ENCODE measurements at places on chromosomes 1 and 21.

DNA sequence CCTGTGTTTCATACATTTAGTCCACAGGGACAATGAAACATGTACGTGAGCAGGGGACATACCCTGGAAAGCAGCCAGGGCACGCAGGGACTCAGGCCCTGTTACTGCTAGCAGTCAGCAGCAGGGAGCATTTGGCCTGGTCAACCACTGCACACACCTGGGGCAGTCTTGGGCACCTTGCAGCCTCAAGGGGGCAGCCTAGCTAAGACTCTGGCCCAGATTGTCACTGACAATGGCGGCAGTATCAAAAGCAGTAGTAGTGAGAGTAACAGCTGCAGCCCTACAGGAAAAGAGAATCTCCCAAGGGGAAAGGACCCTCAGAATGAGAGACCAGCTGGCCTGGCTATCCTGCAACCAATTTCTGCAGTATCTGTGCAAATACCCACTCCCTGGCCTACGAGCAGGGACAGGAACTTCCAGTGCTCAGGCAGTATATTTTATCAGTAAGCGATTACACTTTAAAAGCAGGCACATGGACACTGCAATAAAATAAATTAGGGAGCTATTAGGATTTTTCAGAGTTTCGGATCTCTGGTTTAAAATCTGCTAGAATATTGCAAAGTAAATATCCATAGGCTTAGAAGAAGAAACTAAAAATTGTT, 475.6 kb downstream of the LTN1 start:
- peak; percentile 64 for DNase-seq

- no peak for DNase-seq
Observed at GRCh38 chr21:45726438-45726837, 82.9 kb downstream of the PCBP3 start.

DNA sequence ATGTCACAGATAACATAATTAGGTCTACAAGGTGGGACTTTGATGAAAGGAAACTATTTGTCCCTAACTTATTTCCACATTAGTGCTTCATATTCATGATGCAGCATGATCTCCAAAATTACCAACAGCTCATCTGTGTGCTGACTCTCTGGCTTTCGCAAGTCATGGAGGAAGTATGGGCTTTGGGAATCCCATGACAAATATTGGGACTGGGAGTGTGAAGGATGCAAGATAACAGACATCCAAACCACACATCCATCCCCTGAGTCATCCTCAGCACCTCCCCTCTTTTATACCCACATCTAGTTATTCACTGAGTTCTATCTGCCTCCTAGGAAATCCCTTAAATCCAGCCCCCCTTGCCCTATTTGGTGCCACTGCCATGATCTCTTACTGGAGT, 102.8 kb upstream of the COL24A1 start:
- no peak for DNase-seq

GRCh38 chr1:179973198-179974110, 18.8 kb downstream of the CEP350 start:
- peak; percentile 15 for DNase-seq

GRCh38 chr1:18556364-18556763, 74.3 kb upstream of the PAX7 start:
- no peak for DNase-seq

- no peak for DNase-seq
Observed at GRCh38 chr1:216866714-216867113, 143.5 kb upstream of the ESRRG start.

Data from erythroblast (primary cell).